ENCODE measurements at places on chromosomes 12 and 14.

DNA sequence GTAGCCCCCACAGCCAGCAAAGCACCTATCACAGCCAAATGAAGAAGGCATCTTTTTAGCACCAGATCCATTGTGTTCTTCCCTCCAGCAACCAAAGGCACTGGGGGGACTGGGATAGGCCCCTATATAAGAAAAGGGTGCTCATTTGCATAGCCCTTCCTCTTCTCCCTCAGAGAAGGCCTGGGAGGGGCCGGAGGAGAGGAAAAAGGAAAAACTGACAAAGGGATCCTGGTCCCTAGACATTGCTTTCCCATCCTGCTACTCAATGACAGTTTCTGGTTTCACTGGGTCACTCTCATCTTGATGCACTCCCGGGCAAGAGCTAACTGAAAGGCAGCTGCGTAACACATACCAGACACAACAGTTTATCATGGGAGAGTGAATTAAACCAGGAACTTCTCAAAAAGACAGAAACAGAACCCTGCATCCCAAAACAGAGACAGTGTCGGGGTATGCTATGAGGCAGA lies at the start of gene PMEL:
Gene PMEL (minus strand): TSS at position 102 of the 467 bp plus-strand sequence. CDS start 31 bp downstream, at position 71.
- DNase-seq: no peak

DNA sequence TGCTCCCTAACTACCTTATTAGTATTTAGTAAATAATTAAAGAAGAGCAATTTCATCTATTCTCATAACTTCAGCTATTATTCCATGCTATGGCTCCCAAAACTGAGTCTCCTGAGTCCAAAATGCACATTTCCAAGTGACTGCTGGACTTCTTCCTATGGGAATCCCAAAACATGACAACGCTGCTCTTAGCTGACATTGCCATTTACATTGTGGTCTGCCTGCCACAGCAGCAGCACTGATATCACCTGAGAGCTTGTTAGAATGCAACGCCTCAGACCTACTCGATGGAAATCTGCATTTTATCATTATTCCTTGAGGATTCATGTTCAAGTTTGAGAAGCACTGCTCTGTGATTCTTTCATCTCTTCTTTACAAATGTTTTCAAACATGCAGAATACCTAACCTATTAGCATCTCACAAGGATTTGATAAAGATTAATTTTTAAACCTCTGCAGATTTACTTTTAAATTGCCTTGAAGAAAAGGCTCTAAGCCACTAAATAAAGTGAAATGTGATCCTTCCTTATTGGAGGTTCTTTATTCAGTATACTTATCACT lies 77.7 kb downstream of the SEC23A start:
- no peak for DNase-seq

- DNase-seq: no peak
Observed at GRCh38 chr12:120474616-120474960, 5.0 kb upstream of the SRSF9 start.

DNA sequence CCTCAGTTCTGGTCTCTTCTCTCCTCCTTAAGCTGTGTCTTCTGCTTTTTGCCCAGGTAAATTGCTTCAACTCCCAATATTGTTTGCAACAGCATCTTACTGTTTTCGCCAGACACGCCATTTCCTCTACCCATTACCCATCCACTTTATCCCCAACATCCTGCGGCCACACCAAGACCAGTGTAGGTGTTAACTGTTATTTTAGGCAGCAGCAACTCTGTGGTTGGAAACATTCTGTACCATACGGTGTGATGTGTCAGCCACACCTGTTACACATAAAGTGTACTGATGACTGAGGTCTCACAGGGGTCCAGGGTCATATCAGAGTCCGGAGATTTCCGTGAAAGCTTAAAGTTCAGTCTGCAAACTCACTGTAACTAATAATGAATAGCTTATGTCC lies 21.8 kb upstream of the KLRD1 start:
- no peak for DNase-seq

- DNase-seq: no peak
Observed at GRCh38 chr14:21807975-21808374, 134.4 kb upstream of the OR4E1 start.

DNA sequence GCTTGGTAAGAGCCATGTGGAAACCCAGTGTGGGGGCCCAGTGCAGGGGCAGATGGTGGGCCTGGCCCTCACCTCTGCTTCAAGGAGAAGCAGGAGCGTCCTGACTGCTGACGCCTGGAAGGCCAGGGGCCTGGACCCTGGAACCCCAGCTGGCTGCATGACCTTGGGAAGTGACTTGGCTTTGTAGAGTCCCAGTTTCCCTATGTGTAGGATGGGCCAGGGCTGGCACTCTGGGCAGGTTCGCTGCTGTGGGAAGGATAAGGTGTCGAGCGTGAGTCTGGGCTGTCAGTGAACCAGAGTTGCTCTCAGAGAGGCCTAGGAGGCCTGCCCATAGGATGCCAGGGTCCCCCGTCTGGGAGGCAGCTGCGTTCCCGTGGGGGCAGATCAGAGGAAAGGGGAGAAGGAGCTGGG lies 43.2 kb downstream of the TRAFD1 start:
- DNase-seq: no peak

- no peak for DNase-seq
Observed at GRCh38 chr14:26775765-26776563, 178.1 kb upstream of the NOVA1 start.
